ENCODE measurements at places on chromosomes 13 and 19.

- DNase-seq = no peak
These were observed 2.9 kb upstream of the C2CD4C start for GRCh38 chr19:411723-412355.

GRCh38 chr13:103487841-103488240, 421.6 kb upstream of the SLC10A2 start:
- DNase-seq = no peak

GRCh38 chr13:108987517-108987916, 358.1 kb downstream of the MYO16 start:
- DNase-seq = no peak

GRCh38 chr13:108044954-108045353, 170.4 kb downstream of the LIG4 start:
- no peak for DNase-seq

DNA sequence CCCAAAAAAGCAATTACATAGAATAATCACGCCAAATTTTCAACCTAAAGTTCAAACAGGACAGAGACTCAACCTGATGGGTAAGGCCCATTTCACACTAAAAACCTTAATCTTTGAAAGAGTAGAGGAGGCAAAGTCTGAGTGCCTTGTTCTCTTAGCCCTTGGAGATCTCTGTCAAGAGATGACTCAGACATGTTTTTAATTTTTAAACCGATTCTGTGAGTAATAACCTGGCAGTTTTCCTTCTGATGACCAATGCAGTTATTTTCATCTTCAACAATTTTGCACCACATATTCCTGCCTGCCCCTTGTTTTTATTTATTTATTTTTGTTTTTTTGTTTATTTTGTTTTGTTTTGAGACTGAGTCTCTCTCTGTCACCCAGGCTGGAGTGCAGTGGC, 11.5 kb upstream of the TNFSF9 start:
- DNase-seq = no peak

- DNase-seq = no peak
These were observed 44.7 kb upstream of the GPI start for GRCh38 chr19:34320277-34320676.

DNA sequence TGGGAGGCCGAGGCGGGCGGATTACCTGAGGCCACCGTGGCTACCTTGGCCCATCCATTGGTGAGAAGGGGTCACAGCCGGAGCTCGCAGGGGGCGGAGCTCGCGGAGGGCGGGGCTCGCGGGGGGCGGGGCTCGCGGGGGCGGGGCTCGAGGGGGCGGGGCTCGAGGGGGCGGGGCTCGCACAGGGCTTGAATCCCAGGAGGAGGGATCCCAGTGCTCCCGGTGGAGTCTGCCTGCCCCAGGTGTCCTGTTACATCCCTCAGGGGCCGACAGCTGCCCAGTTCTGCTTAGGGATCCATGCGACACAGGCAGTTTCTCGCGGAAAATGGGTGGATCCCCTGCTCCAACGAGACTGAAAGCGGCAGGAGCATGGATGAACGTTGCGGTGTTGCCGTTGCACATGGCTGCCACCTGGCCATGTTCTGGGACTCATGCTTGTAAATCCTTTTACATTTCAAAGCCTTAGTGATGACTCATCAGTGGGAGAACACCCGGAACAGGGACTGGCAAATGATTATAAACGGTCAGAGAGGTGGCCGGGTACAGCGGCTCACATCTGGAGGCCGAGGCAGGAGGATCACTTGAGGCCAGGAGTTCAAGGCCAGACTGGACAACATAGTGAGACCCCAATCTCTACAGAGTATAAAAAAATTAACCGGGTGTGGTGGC, 25.1 kb downstream of the TMPRSS9 start:
- DNase-seq = no peak

- no peak for DNase-seq
These were observed 6.6 kb downstream of the ANKRD10 start for GRCh38 chr13:110907951-110908898.

DNA sequence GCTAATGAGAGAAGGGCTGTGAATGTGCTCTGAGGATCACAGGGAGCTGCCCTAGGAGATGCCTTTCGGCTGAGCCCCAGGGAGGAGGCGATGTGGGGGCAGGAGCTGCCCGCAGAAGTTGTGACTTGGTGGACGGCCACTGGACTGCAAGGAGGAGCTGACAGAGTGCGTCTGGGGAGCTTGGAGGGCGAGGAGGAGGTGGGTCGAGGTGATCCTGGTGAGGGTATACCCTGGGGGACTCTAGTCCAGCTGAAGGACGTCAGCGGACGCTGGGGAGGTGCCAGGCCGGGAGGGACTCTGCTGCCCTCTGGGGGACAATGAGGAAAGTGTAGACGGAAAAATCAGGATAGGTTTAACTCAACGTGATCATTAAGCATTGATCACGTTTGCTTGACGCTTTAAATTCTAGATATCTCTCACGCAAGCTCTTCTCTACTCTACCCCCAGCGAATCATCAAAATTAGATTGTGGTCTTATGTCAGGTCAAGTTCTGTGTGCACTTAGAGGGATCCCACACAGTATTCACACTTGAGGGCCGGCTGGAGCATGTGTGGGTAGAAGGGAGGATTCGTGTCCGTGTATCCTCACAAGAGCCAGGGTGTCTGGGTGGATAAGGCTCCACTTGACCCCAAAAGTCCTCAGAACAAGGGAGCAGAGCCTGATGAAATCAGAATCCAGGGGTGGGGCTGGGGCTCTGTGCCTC, 3.3 kb upstream of the CEACAM7 start:
- DNase-seq = no peak

DNA sequence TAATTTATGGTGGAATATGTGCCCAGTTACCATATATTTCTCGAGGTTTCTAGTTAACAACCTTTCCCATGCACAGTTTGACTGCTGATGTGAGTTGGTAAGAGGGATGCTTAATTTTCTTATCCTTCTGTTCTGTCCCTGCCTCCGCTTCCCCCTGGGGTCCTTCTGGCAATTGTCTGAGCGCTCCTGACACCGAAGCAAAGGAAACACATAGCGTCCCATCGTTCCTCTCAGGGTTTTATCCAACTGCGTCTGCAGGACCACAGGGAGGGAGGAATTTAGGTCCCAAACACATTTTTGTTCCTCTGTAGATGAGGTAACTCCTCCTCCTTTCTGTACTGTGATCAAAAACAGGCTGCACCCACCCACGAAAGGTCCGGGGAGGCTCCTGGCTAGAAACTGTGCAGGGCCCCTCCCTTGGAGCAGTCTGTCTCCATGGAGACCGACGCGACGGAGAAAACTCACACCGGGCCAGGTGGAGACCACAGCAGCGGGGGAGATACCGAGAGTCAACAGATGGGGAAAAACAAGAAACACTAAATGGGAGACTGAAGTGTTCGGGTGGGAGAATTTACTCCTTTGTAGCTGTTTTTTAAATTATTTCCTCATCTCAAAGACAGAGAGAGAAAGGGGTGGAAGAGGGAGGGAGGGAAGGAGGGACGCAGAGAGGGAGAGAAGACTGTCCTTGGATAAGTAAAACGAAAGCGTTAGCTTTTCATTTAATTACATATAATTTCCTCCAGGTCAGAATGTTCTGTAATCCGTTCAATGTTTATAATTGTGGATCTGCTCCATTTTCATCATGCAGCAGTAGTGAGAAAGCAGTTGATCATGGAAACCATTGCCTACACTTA, 191.8 kb upstream of the NBEA start:
- peak; percentile 16 for DNase-seq

- DNase-seq = no peak
These were observed 671.6 kb downstream of the PCDH9 start for GRCh38 chr13:66558506-66558905.

GRCh38 chr13:27851096-27851850, 59.0 kb downstream of the GSX1 start:
- DNase-seq = no peak

DNA sequence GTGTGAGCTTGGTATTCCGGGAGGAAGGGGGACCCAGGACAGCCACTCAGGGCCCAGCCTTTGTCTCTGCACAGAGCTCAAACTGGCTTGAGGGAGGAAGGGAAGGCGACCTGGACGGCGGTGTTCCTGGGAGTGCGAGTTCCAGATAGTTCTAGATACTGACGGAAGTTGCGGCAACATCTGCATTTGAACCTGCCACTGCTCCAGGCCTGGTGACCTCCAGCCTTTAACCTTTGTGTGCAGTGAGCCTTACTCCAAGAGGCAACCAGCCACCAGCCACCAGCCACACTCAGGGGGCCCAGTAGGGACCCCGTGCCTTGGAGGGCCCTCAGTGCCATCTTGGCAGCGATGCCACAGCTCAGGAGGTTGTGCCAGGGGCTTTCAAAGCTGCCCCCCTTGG, 15.5 kb upstream of the ZBTB7A start:
- no peak for DNase-seq

GRCh38 chr19:51760697-51761356, at the start of gene FPR2:
Gene FPR2, plus strand, starts transcription at chr19:51761180. Its CDS starts 7,479 bp downstream, at chr19:51768659.
- DNase-seq = no peak

- no peak for DNase-seq
These were observed 153.3 kb downstream of the IER2 start for GRCh38 chr19:13303381-13304129.

DNA sequence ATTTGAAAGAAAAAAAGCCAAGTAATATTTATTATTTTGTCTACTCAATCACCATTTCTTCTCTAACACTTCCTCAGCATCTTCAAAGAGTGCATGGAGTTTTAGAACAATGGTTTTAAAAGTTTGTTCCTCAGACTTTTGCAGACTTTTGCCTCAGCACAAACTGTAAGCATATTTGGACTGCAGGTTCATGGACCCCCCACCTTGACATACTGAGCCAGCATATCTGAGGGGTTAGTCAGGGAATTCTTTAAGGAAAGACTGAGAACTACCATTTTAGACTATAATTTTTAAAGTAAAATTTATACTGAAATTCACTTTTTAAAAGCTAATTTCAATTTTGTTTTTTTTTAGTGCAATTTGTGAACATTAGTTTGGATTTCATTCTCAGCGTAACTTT, 1676.8 kb upstream of the PCDH20 start:
- DNase-seq = no peak

DNA sequence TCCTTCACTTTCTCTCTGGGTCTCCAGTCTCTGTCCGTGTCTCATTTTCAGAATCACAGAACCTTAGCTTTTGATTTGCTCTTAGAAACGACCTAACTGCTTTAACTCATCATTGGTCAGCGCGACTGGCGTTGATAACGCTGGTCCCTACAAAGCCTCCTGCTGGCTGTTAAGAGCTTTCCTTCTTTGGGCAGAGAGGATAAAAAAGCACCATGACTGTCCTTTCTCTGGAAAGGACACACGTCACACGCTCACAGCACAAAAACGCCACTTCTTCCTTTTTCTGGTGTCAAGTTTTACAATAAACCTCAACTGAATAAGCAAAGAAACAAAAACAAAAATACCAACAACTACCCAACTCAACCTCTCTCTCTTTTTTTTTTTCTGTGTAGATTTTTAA, 1.7 kb upstream of the KLK12 start:
- DNase-seq = no peak

DNA sequence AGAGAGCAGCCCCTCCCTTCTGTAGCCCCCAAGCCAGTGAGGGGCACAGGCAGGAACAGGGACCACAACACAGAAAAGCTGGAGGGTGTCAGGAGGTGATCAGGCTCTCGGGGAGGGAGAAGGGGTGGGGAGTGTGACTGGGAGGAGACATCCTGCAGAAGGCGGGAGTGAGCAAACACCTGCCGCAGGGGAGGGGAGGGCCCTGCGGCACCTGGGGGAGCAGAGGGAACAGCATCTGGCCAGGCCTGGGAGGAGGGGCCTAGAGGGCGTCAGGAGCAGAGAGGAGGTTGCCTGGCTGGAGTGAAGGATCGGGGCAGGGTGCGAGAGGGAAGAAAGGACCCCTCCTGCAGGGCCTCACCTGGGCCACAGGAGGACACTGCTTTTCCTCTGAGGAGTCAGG, 4.2 kb downstream of the KLK3 start:
- DNase-seq = no peak

DNA sequence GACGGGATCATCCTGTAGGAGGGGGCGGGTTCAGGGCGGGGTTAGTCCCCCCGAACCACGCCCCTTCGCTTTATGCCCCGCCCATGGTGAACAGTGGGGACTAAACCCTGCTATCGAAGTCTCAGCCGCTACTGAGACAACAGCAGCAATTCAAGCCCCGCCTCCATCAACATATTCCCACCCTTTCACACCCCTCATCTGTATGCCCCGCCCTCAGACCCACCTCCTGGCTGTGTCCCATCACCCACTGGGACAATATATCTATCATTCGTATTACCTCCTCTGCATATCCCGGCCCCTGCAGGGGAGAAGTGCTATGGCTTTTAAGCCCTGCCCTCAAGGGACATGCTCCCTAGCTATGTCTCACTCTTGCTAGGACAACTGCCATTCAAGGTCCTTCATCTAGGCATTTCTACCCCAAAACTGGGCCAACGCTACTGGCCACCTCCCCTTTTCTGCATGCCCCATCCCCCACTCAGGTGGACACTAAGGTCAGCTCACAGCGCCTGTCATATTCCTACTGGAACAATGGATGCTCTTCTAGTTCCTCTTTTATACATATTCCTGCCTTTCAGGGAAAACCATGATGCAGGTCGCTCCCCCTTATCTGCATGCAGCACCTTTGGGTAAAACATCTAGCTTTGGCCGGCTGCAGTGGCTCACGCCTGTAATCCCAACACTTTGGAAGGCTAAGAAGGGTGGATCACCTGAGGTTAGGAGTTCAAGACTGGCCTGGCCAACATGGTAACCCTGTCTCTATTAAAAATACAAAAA, 11.9 kb downstream of the LRFN1 start:
- DNase-seq = no peak

DNA sequence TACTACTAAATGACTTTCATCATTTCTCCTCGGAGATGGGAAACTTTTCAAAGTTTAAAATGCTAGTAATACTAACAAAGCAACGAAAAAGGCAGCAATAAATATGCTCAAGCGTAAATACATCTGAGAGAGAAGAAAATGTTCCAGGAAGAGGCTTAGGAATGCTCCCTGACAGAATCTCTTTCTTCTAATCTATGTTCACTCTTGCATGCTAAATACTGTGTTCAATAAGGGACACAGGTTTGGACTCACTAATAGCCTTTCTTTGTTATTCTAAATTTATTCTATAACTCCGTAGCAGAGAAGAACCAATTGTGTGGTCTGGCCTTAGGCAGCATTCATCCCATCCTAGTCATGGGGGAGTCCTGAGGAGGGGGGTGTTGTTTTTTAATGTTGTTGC, 823.0 kb downstream of the PCDH9 start:
- DNase-seq = no peak

DNA sequence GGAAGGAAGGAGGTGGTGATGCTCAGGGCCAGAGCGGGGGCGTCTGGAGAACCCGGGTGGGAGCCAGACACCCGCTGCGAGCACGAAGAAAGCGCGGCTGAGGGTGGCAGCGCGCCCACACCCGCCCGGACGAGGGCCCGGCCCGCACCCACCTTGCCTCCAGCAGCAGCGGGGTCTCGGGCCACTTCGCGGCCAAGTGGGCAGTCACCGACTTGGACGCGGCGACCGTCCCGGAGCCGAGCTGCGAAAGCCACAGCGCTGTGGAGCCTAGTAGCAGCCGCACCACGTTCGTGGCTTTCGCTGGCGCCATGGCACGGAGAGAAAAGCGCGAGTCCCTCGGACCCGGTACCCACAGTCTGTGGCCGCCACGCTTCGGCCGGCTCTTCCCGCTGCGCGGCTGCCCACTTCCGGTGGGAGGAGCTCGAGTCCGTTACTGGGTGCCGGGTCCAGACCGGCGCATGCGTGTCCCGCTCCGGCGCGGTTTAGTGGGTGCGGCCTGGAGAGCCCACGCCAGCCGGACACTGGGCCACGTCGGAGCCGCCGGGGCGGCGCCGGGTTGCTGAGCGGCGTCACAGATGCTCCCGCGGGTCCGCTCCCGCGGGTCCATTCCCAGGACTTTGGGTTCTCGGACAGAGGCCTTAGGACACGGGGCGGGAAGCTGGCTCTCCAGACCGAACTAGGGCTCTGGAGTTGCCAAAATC, at the start of gene UGGT2:
Gene UGGT2 (minus strand): TSS at position 399 of the 701 bp plus-strand sequence. CDS start 89 bp downstream, at position 310.
- DNase-seq = peak; percentile 90
